ENCODE measurements at places on chromosomes 6 and 20.
A peak's percentile ranks its signal among the peaks of the same experiment; 100 is the strongest.

DNA sequence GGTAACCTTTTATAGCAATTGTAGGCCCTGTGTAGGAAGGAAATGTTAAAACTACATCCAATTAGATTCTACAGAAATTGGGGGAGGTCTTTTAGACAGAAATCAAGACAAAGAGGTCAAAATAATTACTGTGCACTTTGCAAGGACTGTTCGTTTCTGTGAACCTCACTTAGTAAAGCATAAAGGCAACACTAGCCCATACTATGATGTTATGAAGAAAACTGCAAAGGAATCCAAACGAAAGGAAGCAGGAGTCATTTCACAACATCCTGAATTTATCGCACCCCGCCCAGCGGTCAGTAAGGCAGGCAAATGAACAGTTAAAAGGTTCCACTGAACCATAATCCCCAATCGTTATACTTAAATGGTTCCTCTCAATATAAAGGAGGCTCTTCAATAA lies 429.5 kb upstream of the ARID1B start:
- no peak for DNase-seq

- DNase-seq: no peak
These were observed 15.8 kb downstream of the KCNQ2 start for GRCh38 chr20:63456429-63457284.

GRCh38 chr6:163745536-163746400 lies 331.2 kb downstream of the QKI start:
- DNase-seq: no peak

GRCh38 chr6:36679043-36679833 lies 724 bp downstream of the CDKN1A start:
- peak; percentile 30 for DNase-seq

DNA sequence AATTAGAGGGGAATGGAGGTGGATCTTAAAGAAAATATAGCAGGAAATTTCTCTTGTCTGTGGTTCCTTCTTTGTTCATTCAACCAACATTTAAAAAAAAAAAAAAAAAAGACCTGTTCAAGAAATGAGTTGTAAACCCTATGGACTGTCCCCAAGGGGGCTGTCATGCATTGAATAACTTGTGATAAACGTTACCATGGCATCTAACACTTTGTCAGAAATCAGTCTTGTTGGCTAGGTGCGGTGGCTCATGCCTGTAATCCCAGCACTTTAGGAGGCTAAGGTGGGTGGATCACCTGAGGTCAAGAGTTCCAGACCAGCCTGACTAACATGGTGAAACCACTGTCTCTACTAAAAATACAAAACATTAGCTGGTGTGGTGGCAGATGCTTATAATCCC lies 381.7 kb downstream of the BCKDHB start:
- no peak for DNase-seq

All from T-helper 2 cell treated with Interferon-gamma antibody and Interleukin-4, amounts not matched to agents 5 μg/mL and 100 μg/mL, for 36 hours (primary cell).